ENCODE measurements at places on chromosomes 5 and 9.

DNA sequence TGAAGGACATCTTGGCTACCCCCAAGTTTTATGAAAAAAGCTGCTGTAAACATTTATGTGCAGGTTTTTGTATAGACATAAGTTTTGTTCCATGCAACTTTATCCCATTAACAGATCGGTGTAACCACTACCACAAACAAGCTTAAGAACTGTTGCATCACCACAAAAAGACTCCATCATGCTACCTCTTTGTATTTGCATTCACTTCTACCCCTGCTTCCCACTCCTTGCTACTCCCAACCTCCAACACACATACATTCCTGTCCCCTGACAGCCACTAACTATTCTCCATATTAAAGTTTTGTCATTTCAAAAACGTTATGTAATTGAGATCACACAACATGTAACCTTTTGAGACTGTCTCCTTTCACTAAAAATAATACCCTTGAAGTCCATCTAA lies 57.8 kb upstream of the LHFPL2 start:
- peak; percentile 32 for DNase-seq

DNA sequence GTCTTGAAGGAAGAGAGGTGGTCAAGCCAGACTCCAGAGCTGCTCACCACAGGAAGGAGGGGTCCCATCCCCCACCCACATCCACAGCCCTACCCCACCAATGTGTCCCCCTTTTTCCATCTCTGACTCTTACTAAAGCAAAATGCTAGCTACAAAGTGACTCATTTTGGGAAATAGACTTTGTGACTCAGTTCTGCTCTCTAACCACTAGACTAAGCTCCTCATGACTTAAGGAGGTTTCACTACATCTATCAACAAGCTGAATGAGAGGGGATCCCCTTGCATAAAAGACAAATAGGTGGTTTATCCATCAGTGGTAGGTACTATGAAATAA lies 35.1 kb upstream of the ADRB2 start:
- DNase-seq, result peak; percentile 32

DNA sequence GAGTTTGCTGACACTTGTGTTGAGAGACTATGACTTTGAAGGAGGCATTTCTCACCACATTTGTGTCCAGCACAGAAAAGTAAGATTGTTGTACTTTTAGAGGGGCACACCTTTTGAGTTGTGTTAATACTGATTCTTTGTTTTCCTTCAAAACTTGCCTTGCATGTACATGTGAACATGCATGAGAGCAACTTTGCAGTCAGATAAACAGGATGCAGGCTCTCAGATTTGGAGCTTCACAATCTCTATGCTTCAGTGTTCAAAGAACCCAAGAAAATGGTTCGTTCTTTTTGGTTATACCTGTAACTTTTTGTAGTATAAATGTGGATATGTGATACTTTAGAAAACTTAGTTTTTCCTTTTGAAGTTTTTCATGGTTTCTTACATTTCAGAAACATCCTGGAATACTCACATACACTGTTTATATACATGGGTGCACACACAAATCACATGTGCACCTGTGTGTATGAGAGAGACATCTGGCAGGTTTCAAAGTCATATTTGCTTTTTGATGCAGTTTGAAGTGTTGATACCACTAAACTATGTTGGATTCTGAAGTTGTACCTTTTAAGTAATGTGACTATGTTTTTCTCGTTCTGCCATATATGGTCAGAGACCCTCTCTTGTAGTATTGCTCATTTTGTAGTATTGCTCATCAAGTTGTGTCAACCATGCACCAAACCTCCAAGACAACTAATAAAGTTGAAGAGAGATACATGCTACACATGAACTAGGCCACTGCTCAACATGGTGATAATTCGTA lies 190.7 kb downstream of the CD180 start:
- DNase-seq, result no peak

GRCh38 chr5:123868267-123868666 lies 356.3 kb downstream of the CSNK1G3 start:
- no peak for DNase-seq

DNA sequence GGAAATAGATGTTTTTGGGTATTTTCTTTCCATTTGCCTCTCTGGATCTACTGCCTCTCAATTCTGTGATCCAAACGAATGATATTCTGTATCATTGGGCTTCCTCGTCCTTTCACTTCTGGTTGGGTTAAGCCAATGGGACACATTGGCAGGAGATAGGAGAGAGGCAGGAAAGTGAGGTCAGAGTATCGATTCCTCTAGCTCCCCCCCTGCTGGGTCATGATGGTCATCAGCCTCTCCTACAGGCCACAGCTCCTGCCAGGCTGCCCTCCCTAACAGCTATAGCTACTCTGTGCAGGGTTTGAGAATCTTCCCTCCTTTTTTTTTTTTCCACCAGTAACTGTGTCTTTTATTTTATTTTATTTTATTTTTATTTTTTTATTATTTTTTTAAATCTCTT lies 39.4 kb downstream of the APBA1 start:
- no peak for DNase-seq

GRCh38 chr5:81007637-81008027 lies 47.5 kb downstream of the RASGRF2 start:
- DNase-seq, result no peak

GRCh38 chr5:82347201-82347865 lies 69.2 kb upstream of the RPS23 start:
- DNase-seq, result peak; percentile 92

- peak; percentile 8 for DNase-seq
These were observed 11.8 kb upstream of the UBE2QL1 start for GRCh38 chr5:6436715-6437331.

DNA sequence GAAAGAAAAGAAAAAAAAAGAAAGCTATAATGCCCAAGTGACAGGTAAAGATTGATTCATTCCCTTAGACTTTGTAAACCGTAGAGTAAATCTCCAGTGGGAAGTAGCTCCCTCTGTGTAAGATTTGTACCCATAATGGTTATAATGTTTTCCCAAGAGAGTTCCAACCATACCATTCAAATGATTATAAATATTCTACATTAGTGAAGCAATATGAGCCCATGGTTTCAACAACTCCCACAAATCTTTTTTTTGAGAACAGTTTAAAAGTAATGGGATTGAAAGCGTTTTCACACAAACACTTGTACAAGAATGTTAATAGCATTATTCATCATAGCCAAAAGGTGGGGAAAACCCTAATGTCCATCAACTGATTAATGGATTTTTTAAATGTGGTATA lies 58.0 kb downstream of the GRAMD2B start:
- peak; percentile 67 for DNase-seq

DNA sequence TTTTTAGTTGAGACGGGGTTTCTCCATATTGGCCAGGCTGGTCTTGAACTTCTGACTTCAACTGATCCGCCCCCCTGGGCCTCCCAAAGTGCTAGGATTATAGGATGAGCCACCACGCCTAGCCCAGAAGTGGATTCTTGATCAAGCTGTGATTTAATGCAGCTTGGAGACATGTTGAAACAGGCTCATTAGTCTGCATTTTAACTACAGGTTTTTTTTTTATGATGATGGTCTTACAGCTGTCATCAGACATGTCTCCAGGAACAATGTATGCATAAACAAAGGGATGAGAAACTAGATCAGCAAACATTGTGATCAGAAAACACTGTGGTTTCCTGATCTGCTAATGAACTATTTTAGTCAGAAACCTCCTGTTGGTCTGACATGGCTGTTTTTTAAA lies 30.0 kb upstream of the PLPP1 start:
- DNase-seq, result no peak

DNA sequence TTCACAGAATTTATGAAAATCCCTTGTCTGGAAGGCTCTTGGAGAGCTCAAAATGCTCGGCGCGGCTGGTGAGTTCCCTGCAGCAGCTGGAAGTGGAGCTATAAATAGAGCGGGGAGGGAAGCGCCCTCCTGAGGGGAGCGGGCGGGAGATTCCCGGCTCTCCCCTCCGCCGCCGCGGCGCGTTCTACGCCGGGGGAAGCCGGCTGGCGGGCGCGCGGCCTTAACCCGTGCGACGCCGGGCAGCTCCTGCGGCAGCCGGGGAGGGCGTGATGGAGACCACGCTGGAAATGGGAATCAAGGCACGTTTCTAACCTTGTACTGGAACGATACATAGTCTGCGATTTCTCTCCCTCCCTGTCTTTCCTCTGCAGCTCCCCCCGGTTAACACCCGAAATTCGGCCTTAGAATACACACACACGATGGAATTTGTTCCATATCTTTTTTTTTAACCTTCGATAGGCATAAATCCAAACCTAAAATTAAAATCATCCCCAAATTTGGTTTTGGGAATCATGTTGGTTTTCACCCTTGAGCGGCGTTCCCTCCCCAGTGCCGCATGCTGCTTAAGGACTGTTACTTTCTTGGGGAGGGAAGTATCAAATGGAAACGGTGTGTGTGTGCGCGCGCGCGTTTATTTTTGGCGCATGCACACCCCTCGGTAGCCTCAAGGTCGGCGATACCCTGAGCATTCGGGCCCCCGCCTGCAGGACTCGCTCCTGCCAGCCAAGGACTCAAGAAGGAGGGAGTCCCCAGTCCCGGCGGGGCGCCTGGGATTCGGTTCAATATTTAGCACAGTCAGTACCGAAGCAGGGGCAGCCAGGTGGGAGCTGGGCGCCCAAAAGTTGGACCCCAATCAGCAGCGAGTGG lies 306.3 kb upstream of the KCNN2 start:
- peak; percentile 3 for DNase-seq

DNA sequence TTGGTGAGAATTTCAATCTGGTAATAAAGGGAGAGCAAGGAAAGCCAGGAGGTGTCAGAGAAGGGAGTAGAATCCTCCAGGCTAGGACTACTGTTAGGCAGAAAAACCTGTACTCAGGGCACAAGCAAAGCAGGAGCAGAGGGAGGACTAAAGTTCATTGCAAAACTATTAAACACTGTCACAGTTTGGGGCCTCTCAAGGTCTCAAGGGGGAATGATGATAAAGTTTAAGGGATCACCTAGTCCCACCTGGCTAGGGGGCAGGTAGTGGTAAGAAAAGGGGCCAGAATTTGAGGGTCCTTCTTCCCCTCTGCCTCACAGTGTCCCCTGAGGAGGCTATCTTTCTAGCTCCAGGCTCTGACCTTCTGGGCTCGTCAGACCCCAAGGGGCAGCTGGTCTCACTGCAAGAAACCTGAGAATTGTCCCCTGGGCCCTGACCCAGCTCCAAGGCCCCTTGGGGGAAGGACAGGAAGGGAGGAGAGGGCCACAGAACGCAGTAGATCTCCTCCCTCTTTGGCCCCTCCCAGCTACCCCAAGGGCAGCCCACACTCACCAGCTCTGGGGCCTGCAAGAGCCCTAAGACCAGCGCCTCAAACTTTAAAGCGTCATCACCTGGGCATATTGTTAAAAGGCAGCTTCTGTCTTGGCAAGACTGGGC lies 974 bp downstream of the CCDC69 start:
- no peak for DNase-seq

DNA sequence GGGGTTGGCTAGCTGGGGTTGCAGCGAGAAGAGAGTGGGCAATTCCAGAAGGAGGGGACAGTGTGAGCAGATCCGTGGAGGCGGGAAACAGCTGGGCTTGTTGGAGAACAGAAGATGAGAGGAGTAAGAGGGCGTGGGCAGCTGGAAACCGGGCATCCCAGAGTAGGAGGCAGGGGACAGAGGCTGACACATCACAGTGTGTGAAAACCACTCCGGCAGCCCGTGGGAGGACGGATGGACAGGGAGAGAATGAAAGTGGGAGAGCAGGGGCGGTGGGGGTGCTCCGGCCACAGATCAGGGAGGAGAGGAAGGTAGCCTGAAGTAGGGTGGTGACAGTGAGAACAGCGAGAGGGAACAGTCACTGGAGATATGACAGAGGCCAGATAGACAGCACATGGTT lies 8.3 kb upstream of the PSMB7 start:
- no peak for DNase-seq

DNA sequence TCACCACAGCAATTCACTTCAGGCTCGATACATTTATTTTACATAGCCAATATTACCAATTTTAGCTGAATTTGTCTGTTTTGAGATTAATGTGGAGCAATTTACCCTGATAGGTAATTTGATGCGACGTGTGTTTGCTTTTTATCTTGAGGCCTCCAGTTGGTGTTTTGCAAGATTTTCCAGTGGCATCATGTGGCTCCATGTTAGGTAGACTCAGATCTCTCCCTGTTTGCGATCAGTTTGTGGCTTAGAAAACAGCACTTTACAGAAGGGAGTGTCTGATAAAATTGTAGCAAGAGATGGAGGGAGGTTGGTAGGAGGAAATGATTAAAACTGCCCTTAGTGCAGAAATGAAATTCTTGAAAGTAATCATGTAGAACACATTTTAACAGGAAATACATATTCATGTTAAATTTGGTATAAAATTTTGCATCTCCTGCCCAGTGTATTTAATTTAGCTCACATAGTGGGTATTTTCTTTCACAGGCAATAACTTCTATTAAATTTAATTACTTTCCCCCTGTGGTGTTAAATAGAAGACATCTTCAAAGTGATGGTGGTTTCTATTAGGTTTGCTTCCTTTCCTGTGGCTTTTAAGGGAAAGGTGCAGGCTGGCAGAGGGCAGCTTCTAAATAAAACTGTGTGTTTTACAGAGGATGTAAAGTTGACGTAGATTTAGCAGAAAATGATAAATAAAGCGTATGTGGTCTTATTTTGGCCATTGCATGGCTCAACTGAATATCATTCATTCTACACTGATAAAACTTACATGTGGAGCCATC lies 135.8 kb downstream of the KDM4C start:
- no peak for DNase-seq

DNA sequence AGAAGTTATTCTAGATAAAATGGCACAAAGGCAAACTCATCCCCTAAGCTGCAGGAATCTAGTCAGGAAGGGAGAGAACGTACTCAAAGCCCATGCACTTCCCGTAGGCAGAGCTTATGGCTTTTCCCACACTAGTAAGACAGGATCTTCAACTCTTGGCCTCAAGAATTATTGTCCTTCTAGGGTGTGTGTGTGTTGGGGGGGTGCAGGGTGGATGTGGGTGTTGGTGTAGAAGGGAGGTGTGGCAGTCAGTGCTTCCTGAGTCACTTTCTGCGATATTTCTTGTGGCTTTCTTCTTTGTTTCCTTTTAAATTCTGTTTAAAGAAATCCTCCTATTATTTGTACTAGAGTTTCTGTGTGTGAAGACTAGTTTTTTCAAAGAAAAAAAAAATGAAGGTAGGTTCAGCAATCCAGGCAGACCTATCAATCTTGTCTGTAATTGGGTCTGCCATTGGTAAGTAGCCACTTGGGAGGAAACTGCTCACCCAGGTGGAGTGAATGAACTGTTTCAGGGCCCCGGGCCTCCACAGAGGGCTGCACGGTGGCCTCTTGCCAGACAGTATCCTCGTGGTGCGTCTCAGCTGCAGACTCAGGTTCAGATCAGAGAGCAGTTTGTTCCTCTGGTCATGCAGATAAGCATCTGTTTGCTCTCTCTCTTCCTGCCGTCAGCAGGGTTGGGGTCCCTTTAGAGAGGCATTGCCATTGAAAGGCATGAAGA lies 131.9 kb downstream of the NPR3 start:
- no peak for DNase-seq

DNA sequence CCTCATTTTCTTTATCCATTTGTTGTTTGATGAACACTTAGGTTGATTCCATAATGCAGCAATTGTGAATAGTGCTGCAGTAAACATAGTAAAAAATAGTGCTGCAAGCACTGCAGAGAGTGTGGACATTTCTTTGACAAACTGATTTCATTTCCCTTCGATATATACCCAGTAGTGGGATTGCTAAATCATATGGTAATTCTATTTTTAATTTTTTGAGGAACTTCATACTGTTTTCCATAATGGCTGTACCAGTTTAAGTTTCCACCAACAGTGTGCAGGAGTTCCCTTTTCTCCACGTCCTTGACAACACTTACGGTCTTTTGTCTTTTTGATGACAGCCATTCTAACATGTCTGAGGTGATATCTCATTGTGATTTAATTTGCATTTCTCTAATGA lies 138.2 kb upstream of the PLPPR1 start:
- DNase-seq, result no peak
